ENCODE measurements at places on chromosomes 7 and 10.

- DNase-seq, result no peak
These were observed 106.1 kb downstream of the KCNMA1 start for GRCh38 chr10:77531441-77532001.

- no peak for DNase-seq
These were observed 104.4 kb downstream of the TRRAP start for GRCh38 chr7:98982686-98983085.

DNA sequence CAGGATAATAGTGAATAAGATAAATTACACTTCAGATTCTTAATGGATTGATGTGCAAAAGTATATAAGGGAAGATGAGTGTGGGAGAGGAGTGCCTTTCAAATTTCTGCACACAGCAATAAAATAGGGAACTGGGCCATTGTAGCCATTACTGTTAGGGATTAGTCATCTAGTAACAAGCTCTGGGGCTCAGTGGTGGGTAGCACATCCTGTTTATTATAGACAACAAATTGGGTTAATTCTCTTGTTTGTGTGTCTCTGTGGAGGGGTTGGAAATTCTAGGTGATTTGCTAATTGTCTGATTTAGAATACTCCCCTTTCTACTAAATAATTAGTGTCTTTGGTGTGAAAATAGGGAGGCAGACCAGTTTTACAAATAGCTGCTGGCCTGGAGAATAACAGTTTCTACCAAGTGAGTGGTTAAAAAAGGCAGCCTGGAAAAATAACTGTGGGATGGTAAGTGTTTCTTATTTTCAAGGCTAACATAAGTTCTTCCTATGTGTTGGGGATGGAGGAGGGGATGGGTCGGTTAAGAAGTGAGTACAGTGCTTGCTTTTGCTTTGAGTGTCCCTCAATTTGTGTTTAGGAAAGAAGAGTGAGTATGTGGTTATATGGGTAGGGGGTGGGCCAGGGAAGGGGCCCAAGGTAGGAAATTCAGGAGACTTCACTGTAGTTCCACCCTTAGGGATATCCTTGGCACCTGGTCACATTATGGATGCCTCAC lies 43.3 kb upstream of the TMEM248 start:
- DNase-seq, result no peak

GRCh38 chr7:519484-520390 lies at the start of gene PDGFA:
Gene PDGFA (minus strand): TSS chr7:519846. CDS start chr7:519001, 845 bp downstream.
- DNase-seq, result peak; percentile 52

DNA sequence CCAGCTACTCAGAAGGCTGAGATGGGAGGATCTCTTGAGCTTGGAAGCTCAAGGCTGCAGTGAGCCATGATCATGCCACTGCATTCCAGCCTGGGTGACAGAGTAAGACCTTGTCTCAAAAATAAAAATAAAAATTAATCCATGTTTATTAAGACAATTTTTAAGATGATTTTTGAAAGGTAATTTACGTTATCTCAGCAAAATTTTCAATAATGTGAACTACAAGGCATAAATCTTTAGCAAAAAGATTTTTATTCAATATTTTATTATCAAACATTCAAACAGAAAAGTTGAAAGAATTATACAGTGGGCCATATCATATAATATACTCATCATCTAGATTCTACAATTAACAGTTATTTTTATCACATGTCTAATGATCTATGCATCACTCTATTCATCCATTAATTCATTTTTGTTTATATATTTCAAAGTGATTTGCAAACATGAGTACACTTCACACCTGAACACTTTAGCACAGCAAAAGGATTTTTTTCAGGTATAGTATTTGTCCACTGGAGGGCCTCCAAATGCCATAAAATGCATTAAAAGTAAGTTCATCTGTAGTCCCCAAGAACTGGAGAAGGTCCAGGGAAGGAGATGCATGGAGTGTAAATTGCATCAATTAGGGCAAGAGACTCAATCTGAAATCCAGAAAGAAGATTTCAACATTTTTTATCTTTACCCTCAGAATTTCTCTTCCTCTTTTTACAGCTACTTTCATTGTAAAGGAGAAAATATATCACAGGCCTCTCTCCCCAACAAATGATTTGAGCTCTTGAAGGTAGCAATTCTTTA lies 38.6 kb upstream of the RSBN1L start:
- peak; percentile 74 for DNase-seq

GRCh38 chr10:74875966-74876365 lies 49.6 kb downstream of the KAT6B start:
- DNase-seq, result peak; percentile 30

DNA sequence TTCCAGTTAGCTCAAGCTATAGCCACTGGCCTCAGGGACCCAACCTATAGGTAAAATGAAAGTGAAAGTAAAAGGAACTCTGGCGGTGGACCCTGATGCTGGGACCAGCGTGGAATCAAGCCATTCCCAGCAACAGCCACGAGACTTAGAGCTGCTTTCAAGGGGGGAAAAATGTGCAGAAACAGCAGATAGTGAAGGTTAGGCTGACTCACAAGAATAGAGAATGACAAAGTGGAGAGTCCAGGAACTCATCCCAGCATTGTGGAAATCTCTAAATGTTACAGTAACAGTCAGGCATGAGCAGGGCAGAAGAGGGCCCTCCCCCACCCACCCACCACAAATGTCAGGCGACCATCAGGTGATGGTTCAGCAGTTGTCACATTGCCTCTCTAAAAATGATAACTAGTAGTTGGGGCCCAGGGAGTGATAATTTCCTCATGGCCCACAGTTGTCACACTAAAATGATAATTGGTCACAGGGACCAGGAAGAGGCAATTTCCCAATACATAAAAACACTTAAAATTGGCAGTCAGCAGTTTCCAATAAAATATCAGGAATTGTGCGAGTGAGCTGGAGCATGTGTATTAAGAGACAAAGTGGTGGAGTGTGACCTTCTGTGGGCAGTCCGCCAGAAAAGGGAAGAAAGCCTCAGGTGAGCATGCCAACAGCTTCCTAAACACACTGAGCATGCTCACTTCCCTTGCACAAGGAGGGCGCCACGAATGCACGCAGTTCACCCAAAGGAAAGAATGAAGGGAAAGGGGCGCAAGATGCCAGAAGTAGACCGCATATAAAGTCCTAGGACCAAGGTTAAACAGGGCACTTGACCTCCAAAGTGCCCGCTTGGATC lies 129.8 kb upstream of the PPP1R3A start:
- DNase-seq, result no peak

DNA sequence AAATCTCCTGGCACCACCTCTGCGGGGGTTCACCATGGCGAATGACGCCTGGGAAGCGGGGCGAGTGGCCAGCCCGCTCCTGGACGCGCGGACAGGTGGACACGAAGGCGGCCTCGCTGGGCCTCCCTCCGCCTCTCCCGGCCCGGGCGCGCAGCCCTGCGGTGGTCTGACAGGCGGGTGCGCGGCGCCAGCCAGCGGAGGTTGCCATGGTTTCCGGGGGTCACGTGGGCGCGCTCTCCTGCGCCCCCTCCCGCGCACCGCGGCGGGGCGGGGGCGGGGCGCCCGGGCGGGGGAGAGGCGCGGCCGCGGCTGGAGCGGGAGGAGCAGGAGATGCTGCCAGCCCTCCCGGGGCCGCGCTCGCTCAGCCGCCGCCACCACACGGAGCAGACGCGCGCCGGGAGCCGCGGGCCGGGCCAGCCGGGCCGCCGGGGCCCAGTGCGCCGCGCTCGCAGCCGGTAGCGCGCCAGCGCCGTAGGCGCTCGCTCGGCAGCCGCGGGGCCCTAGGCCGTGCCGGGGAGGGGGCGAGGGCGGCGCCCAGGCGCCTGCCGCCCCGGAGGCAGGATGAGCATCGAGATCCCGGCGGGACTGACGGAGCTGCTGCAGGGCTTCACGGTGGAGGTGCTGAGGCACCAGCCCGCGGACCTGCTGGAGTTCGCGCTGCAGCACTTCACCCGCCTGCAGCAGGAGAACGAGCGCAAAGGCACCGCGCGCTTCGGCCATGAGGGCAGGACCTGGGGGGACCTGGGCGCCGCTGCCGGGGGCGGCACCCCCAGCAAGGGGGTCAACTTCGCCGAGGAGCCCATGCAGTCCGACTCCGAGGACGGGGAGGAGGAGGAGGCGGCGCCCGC lies at the start of gene PRKAR2B:
Gene PRKAR2B, plus strand, starts transcription at position 359 of the 848 bp plus-strand sequence. Its CDS starts 203 bp downstream, at position 562.
- DNase-seq, result peak; percentile 95

DNA sequence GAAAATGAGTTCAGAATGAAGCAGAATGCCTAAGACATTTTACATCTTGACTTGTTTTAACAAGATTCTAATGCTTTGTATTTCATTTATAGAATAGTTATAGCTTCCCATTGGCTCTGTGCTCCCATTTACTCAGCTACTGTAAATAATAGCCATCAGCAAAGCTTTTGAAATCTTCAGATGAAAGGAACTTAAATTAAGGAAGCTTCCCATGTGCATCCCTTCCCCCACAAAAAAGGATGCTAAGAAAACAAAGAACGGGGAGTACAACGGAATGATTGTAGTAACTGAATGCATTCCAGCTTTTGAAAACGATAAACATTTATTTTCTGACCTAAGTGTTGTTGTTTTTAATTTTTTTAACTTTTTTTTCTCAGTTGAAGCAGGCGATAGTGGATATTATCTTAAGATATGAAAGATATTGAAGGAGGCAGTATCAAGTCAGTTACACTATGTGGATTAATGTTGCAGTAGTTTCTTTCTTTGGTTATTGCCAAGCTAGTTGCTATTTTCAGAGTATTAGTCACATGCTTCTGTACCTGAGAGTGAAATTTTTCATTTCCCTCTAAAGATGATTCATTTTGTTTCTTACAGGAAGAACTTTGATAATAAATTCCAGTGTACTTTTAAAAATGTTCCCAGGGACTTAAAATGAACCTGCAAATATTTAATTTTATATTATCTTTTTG lies 129.2 kb downstream of the KCND2 start:
- no peak for DNase-seq

GRCh38 chr10:17923728-17924127 lies 28.0 kb upstream of the SLC39A12 start:
- DNase-seq, result no peak

DNA sequence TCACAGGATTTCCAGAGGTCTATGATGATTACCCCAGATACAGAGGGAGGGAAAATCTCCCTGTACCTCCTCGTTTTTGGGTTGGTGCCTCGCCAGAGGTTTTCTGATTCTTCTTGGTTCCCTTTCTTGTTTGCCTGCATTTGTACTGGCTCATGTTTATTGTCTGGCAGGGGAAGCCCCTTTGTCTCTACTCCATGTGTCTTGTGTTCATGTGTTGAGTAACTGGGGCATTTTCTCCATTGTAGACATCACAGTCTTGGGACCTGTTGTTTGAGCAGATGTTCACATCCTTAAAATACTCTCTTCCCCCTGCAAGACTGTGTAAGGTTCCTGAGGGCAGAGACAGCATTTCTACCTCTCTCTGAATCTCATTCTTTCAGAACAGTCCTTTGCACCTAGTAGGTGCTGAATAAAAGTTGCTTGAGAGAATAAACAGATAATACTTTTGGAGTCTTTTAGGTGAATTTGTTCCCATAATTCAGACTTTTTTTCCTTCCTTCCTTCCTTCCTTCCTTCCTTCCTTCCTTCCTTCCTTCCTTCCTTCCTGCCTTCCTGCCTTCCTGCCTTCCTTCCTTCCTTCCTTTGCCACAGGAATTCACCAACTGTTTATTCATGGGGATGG lies 25.1 kb downstream of the CDK14 start:
- no peak for DNase-seq

- no peak for DNase-seq
These were observed 5.2 kb downstream of the CALN1 start for GRCh38 chr7:72406820-72407403.

DNA sequence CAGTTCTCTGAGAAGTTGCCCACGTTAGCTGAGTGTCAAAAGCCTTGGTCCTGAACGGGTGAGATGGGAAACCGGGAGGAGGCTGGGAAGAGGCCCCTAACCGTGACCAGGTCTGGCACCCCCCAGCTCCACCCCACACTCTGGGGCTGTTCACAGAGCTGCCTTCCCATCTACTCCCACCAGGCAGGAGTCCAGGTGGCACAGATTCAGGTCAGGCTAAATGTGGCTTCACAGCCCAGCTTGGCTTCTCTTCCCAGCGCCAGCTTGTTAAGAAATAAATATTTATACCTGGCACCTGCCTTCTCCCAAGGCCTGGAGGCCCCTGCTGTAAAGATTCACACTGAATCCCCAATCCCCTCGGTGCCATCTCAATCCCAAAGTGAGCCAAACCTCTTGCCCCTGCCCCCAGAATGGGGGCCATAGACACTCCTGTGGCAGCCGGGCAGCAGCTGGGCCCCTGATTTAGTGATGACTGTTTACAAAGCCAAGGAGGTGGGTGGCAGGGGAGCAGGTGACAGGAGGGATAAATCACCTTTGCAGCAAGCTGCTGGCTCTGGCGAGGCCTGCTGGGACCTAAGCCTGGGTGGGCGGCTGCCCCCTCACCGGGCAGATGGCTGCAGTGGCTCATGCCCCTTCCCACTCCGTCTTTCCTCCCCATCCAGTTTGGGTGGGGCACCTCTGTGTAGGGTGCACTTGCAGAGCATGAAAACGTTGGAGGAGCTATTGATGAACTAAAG lies 72.5 kb downstream of the GOLGA7B start:
- peak; percentile 77 for DNase-seq

DNA sequence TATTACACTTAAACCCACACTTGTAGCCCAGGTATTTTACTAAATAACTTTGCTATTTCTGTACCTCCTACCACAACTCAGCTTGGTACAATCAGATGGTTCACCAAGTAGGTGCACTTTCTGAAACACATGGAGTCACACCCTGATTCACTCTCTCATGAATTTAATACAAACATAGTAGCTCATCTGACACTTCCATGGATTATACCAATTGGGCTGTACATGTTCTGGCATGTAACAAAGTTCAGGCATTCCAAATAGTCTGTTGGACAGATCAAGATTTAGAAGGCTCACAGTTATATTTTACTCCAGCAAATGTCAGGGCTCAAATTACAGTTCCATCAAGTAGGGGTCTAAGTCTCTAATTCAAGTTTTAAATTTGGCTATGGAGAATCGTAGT lies 62.2 kb upstream of the RNF148 start:
- no peak for DNase-seq

GRCh38 chr10:115914475-115914874 lies 358.5 kb downstream of the GFRA1 start:
- DNase-seq, result no peak

- DNase-seq, result peak; percentile 12
These were observed 58.9 kb upstream of the LBX1 start for GRCh38 chr10:101287997-101288635.

GRCh38 chr7:35248576-35249536 lies 5.0 kb downstream of the TBX20 start:
- DNase-seq, result no peak

DNA sequence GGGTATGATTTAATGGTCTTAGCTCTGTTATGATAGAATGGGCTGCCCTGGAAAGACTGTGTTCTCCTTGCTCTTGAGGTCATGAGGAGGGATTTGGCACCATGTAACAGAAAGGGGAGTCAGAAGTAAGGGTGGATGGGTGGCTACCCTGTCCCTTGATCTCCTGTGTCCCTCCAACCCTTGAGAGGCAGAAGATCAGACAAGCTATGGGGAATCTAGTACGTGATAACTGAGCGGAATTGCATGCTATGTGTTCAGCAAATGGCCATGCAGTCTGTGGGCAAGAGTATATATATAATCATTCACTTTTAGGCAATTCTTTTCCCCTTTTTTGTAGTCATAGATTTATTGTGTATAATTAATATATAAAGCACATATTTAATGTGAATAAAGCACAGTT lies 174.9 kb downstream of the SEC23IP start:
- DNase-seq, result no peak
